ENCODE measurements at places on chromosomes 11 and 22. TPM values are rescaled to one million over a fixed set of nuclear protein-coding genes. Genes with fewer than 3 reads are reported as not detected.

The NCF4 gene
- 0.36 TPM for total RNA-seq

The OTUB1 gene
- total RNA-seq, result 32.1 TPM

The CASP1 gene
- total RNA-seq, result 13.6 TPM

DNA sequence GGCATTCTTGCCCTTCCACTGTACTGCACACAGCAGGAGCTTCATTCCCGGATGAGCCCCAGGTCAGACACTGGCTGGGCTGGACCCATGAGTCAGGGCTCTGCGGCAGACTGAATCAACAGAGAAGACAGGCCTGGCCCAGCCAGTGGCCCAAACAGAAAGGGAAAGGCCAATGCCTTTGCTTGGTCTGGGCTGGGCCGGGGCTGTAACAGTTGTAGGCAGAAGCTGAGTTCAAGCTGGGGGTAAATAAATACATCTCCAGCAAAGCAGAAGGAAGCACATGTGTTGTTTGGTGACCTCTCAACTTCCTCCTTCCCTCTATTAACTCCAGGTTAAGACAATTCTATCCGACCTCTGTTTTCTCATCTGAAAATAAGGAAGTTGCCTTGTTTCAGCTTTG lies 1.8 kb upstream of the SMIM35 start:
- DNase-seq, result no peak
- H3K27ac ChIP-seq, result no peak overlapping the region
- no peaks in the 10 kb centered on the region for H3K27me3 ChIP-seq
- H3K36me3 ChIP-seq, result no peaks in the 10 kb centered on the region
- H3K4me1 ChIP-seq, result no peaks in the 10 kb centered on the region

DNA sequence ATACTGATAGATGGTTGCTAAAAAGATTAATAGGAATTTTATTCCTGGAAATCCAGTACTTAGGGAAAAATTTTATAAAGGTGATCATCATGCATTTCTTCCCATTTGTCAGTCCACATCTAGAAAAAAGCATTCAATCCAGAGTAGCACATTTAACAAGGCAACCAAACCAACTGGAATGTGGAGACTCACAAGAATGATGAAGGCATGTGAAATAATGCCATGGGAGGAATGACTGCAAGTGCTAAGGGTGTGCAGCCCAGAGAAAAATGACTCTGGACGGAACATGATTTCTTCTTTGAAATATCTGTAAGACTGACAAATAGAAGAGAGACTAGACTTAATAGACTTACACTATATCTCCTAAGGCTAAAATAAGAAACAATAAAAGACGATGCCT lies 33.8 kb downstream of the BLID start:
- no peak overlapping the region for H3K27ac ChIP-seq
- H3K36me3 ChIP-seq, result peaks cover 19% of the 10 kb centered on the region
- DNase-seq, result no peak
- no peaks in the 10 kb centered on the region for H3K27me3 ChIP-seq

DNA sequence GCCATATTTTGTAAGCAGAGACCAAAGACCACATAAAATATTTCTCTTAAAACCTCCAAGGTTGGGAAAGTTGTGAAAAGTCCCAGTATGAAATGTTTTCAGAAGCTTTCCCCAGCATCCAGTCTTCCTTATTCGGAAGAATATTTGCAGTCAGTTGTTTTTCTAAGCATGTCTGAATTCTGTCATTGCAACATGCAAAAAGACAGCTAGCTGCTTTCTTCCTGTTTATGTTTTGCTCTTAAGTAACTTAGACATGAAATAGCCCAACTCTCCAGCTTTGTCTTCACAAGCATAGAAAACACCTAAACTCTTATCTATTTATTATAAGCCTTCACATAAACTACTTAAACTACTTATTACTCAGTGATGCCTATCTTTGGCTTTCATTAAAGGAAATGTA lies 57.9 kb upstream of the MMP13 start:
- peak; percentile 3 for DNase-seq
- H3K36me3 ChIP-seq, result no peaks in the 10 kb centered on the region
- H3K4me3 ChIP-seq, result no peak overlapping the region
- no peaks in the 10 kb centered on the region for H3K27me3 ChIP-seq

GRCh38 chr22:27224485-27225374 lies 567.3 kb downstream of the MIAT start:
- peaks cover 33% of the 10 kb centered on the region for H3K4me1 ChIP-seq
- peak; percentile 72 for DNase-seq
- no peaks in the 10 kb centered on the region for H3K27me3 ChIP-seq
- peak overlapping the region; percentile 73 for H3K27ac ChIP-seq

DNA sequence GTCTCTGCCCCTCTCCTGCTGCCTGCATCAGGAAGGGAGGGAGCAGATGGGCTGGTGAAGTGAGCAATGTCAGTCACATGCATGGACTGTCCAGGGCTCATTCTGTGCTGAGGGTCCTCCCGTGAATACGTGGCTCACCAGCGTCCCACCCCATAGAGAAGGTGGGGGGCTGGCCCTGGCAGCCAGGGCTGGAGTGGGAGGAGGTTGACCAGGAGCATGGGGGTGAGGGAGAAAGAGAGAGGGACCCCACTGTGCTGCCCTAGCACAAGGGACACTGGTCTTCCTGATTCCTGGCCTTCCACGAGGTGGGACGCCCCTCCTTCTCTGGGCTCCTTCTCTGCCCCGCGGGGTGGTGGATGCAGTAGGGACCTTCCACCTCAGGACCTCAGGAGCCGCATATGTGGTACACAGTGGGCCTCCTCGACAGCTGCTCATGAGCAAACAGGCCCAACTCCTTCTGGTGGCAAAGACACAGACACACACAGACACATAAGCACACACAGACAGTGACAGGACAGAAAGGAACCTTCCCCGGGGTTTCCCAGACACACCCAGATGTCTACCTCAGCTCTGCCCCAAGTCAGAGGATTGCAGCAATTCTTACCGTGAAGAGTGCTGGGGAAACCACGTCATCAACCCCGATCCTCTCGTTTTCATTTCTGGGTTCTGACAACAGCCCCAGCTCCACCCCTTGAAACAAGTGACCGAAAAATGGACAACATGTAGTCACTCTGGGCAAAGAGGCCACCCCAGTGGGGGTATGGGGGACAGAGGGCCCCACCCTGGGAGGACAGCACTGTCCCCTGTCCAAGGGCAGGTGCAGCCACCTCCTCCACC lies 3.6 kb upstream of the APOBEC3A start:
- H3K27ac ChIP-seq, result no peak overlapping the region
- H3K4me3 ChIP-seq, result no peak overlapping the region
- DNase-seq, result no peak
- H3K36me3 ChIP-seq, result no peaks in the 10 kb centered on the region

GRCh38 chr11:78560826-78561484 lies 13.7 kb downstream of the NARS2 start:
- H3K36me3 ChIP-seq, result peaks cover 15% of the 10 kb centered on the region
- DNase-seq, result peak; percentile 30
- peaks cover 33% of the 10 kb centered on the region for H3K4me1 ChIP-seq
- peak overlapping the region; percentile 89 for H3K27ac ChIP-seq

DNA sequence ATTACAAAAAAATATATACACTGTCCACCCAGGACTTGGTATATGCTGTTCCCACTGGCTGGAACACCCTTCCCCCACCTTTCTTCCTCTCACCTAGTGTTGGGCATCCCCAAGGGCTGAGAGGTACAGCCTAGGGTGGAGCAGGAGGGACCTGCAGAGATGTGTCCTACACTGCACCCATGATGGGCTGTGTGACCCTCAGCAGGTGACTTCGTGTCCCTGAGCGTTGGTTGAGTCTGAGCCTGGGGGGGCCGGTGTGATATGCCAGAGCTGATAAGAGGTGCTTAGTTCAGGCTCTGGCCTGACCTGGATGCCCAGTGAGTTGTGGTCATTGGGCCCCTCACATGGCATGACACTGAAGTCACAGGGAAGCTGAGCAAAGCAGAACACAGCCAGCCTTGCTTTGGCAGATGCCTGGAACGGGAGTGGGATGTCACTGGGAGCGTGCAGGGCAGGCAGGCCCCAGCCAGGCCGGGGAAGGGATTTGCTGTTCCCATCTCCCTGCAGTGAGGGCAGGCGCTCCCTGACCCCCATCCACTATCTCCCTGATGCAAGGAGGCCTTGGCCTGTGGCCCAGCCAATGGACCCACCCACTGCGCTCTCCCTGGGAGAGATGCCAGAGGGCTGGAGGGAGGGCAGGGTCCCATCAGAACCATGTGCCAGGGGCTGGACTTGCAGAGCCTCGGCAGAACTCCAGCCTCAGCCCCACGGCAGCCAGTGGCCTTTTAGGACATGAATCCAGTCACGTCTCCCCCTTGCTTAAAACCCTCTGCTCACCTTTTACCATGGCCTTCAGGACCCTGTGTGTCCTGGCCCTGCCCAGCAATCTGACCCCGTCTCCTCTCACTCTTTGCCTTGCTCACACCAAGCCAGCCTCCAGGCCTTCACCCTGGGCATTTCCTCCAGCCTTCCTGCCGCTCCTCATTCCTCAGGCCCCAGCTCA lies 138.9 kb downstream of the MN1 start:
- H3K4me1 ChIP-seq, result peaks cover 3% of the 10 kb centered on the region
- H3K4me3 ChIP-seq, result no peak overlapping the region
- H3K27me3 ChIP-seq, result peaks cover 3% of the 10 kb centered on the region
- H3K36me3 ChIP-seq, result no peaks in the 10 kb centered on the region
- DNase-seq, result no peak
- H3K27ac ChIP-seq, result no peak overlapping the region

Measured in osteoblast (primary cell).